HFFc6 (cell line): ENCODE measurements at places on chromosomes 11 and 22. TPM values are rescaled to one million over a fixed set of nuclear protein-coding genes. Genes with fewer than 3 reads are reported as not detected.

Gene MMP1
- 606 and 1,034 TPM in 2 replicates for total RNA-seq

Gene DBX1
- not detected in 2 replicates for total RNA-seq

Gene MS4A12
- 0.21 TPM in 1 of 3 replicates, not detected in the others for total RNA-seq

Gene SLC37A2
- total RNA-seq = 2.2 to 3.5 TPM (median 2.3 TPM) in 3 replicates

Gene HEPN1
- total RNA-seq = not detected in 3 replicates

Gene CEP57
- total RNA-seq = 19.6 to 26.4 TPM (median 24.2 TPM) in 3 replicates

Gene MFNG
- total RNA-seq = not detected in 2 replicates

Gene CHRM1
- total RNA-seq = not detected in 3 replicates

Gene DUSP8
- 0.60 and 0.65 TPM in 2 replicates for total RNA-seq

Gene TP53AIP1
- not detected in 3 replicates for total RNA-seq

Gene MEI1
- total RNA-seq = 0.17 TPM in 1 of 3 replicates, not detected in the others

Gene ZNRF3
- total RNA-seq = 3.0 to 4.7 TPM (median 3.9 TPM) in 3 replicates

Gene CLDN5
- total RNA-seq = 0.16 TPM in 1 of 3 replicates, not detected in the others

Gene ZC3H12C
- 3.3 to 6.4 TPM (median 3.5 TPM) in 3 replicates for total RNA-seq

Gene TP53I11
- total RNA-seq = 1.3 to 3.4 TPM (median 2.0 TPM) in 3 replicates

Gene TSGA10IP
- total RNA-seq = not detected in 3 replicates

Gene NCF4
- not detected in 3 replicates for total RNA-seq

Gene CCDC15
- 1.2 to 2.6 TPM (median 2.5 TPM) in 3 replicates for total RNA-seq

Gene MCHR1
- total RNA-seq = 0.15 TPM in 1 of 3 replicates, not detected in the others

Gene CEP164
- total RNA-seq = 29.6 to 36.1 TPM (median 35.6 TPM) in 3 replicates

Gene CARNS1
- 0.14 to 0.25 TPM in 2 of 3 replicates, not detected in the other for total RNA-seq

Gene MMP11
- total RNA-seq = 1.7 to 2.3 TPM (median 2.2 TPM) in 3 replicates

Gene ELF5
- total RNA-seq = not detected in 3 replicates

Gene NLRP6
- total RNA-seq = not detected in 3 replicates

Gene FAM180B
- not detected in 3 replicates for total RNA-seq

Gene HARBI1
- 3.8 and 5.3 TPM in 2 replicates for total RNA-seq

Gene RASD2
- total RNA-seq = not detected in 2 replicates

Gene TRIM34
- total RNA-seq = 3.0 to 5.7 TPM (median 3.8 TPM) in 3 replicates

Gene OR51E1
- not detected in 3 replicates for total RNA-seq

Gene TECTA
- 0.16 and 0.17 TPM in 2 replicates for total RNA-seq

Gene KCTD14
- total RNA-seq = 0.47 to 1.6 TPM (median 1.5 TPM) in 3 replicates

Gene OSBPL5
- 38.5 and 42.6 TPM in 2 replicates for total RNA-seq

Gene CBLIF
- not detected in 3 replicates for total RNA-seq

Gene OR51B4
- not detected in 3 replicates for total RNA-seq

Gene LMNTD2
- 0.48 to 1.2 TPM (median 0.85 TPM) in 3 replicates for total RNA-seq

Gene THY1
- 771 to 915 TPM (median 861 TPM) in 3 replicates for total RNA-seq

Gene MN1
- 0.12 to 0.24 TPM (median 0.15 TPM) in 3 replicates for total RNA-seq

Gene TUBA8
- 0.18 to 0.43 TPM in 2 of 3 replicates, not detected in the other for total RNA-seq

Gene TEX54
- not detected in 3 replicates for total RNA-seq

Gene FHIP1B
- 13.8 to 15.6 TPM (median 14.0 TPM) in 3 replicates for total RNA-seq

Gene PIWIL4
- total RNA-seq = 0.17 and 0.18 TPM in 2 replicates

Gene CREB3L1
- total RNA-seq = 294 to 308 TPM (median 297 TPM) in 3 replicates

Gene TRIM51
- not detected in 3 replicates for total RNA-seq
